ENCODE measurements at places on chromosomes 1 and 21.

GRCh38 chr21:39319814-39320332 lies 6.4 kb upstream of the BRWD1 start:
- no peak for DNase-seq

DNA sequence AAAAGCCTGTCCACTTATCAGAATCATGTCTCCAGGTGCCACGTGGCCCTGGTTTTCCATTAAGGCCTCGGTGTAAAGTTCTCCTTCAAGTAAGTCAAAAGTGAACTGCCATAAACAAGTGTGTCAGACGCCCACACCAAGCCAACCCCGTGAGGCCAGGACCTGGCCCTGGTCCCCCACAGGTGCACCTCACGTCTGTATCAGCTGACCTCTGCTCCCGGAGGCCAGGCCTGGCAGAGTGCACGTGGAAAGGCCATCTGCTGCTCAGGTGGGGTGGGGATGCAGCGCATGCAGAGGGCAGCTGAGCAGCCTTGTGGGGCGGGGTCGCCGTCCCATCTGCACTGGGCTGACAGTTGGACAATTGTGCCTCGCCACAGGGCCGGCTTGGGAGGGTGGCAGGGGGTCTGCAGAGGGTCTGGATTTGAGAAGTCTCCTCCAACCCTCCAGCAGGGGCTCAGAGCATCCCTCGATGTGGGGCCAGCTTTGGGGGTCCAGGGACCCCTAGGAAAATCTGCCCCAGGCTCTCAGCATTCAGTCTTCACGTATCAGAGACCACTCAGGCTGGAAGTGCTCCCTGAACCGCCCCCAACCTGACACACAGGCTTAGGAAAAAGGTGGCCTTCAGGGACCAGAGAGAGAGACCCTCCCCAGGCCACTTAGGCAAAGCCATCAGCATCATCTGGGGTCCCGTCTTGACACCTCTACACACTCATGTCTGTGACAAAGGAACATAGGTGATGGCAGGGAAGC lies 3.0 kb downstream of the SLC19A1 start:
- no peak for DNase-seq

DNA sequence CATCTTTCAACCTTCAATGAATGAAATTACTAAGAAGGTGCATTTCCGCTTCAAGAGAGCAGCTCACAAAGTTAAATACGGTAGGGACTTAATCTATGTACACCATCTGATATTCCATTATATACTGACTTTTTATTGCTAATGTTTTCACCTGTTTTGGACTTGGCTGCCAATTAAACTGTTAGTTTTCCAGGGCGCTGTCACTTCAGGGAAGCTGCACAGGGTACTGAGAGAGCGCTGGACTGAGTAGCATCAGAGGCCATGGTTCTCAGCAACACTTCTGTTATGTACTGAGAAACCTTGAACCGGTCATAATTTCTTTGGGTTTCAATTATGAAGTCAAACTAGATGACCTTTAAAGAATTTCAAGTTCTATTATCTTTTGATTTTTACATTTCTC lies 8.2 kb downstream of the SSX2IP start:
- DNase-seq = no peak

DNA sequence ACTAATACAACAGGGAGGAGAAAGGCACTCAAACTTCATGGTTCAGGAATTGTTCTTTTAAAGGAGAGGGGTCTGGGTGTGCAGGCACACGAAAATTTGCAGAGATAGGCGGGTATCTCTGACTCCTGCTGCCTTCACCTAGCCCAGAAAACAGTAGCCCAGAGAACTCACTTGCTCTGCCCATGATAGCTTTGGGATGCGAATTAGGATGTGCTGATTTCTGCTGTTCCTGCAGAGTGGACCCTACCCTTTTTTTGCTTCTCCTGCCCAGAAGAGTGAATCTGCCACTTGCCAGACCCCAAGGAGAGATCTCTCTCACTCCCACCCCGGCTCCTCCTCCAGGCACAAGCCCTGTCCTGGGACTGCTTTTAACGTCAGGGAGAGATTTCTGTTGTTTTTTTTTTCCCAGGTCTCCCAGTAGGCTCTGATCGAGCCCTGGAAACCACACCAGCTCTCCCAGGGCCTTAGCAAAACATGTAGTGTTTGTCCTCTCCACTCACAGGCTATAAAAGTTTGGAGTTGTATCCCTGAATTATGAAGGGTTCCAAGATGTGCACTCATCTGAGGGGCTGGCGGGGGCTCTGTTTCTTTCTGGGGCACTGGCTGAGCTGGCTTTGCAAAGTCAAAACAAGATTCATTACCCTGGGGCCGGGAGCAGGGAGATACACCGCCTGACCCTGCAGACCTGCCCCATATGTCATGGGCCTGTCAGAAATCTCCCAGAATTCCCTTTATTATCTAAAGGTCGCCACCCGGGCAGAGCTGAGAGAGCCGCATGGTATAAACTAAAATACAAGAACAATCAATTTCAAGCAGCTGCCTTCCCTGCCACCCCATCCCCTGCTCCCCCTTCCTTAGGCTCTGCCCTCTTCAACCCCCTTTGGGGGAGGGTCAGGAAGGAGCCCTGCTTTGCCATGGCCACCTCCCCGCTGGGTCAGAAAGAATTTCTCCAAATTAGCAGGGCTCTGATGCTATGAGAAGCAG lies 17.9 kb downstream of the PLXNA2 start:
- DNase-seq = no peak

DNA sequence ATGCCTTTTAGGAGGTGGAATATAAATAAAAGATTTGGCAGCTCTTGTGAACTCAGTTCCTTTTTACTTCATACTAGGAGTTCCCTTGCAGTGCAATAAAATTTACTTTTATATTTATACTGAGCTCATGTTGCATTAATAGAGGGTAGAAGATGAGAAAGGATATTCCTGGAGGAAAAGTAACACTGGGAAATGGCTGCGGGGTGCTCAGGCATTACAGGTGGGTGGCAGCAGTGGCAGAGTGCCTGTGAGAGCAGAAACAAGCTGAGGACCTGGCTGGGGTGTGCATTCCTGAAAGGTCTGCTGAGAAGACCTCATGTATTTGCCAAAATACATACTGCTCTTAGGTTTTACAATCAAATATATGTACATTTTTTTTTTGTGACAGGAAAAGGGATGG lies 126.9 kb downstream of the COQ8A start:
- DNase-seq = no peak

DNA sequence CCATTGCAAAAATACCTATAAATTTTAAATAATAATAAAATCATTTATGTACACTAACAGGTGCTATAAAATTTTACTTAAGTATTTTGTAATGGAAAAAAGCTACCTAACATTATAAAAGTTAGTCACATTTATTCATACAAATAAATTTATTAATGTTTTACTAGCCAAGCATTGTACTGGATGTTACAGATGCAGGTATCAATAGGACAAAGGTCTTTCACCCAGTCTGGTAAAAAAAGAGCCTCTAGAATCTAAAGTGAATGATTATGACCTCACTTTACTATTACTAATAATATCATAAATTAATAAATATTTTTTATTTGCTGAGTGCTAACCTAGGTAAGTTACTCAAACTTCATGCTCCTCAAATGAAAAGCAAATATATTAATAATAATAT lies 170.6 kb downstream of the KCNT2 start:
- no peak for DNase-seq

DNA sequence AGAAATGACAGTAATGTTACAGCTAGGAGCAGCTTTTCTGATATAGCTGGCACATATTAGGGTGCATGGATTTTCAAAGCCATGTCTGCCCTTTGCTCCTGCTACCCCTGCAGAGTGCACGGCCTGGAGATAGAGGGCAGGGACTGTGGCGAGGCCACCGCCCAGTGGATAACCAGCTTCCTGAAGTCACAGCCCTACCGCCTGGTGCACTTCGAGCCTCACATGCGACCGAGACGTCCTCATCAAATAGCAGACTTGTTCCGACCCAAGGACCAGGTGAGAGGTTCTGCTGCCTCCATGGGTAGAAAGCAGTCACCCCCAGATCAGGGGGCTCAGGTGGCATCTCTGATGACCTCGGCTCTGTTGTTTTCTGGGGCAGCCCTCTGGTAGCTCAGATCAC lies 9.8 kb downstream of the MTARC1 start:
- DNase-seq = no peak

DNA sequence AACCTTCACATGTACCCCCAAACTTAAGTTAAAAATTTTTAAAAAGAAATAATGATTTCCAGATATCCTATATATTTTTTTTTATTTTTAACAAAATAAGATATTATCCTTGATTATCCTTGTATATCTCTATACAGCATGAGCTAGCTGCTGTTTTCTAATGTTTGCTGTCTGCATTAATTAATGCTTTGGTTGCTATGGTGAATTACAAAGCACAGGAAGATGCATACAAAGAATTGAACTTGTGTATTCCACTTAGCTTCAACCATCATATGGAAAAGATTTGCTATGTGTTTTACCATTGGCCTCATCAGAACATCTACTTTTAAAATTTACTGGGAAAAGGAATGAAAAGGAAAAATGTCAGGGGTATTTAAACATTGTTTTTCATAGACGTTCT lies 35.4 kb downstream of the VPS45 start:
- DNase-seq = no peak

- DNase-seq = peak; percentile 85
Measured at GRCh38 chr1:54135436-54136120, 17.2 kb downstream of the CDCP2 start.

DNA sequence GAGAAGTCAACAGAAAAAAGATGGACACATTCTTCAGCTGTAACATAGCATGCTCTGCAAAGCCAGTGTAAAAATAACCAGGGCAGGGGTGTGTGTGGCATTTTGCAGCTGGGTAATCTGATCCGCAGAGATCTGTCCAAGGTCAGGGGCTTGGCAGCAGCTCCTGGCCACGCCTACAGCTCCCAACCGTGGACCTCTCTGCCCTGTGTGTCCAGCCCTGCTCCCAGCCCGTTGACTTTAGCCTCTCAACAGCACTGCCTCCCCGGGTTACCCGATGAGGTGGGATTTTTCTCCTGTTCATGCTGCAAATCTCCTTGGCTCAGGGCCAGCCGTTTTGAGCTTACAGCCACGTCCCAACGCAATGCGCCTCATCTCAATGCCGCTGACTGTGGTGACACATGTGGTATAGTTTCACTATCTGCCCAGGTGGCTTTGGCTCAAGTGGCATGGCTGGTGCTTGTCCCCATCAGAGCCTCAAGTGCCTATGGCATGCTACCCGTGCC lies 68.1 kb downstream of the VWA5B1 start:
- no peak for DNase-seq

DNA sequence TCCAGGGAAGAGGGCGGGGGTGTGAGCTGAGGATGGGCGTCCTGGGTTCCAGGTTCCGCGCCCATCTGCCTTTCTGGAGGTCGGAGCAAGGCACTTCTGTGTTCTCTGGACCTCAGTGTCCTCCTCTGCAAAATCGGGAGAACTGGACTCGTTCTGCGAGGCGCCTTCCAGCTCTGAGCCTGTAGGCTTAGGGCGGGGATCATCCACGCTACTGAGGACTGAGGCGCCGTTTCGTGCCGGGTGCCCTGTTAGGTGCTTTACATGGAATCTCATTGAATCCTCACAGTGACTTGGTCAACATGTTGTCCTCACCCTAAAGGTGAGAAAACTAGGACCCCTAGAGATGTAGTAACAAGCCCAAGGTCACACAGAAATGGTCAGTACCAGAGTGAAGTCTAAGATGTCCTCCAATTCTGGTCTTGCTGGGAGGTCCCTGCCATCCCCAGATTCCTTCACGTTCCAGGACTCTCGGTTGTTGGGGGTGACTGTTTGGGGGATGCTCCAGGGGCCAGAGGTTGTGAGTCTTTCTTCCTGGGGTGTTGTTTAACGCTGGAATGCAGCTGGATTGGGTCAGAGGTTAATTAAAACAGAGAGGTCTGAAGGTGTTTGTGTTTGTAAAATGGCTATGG lies 677 bp downstream of the PRKAA2 start:
- DNase-seq = no peak

DNA sequence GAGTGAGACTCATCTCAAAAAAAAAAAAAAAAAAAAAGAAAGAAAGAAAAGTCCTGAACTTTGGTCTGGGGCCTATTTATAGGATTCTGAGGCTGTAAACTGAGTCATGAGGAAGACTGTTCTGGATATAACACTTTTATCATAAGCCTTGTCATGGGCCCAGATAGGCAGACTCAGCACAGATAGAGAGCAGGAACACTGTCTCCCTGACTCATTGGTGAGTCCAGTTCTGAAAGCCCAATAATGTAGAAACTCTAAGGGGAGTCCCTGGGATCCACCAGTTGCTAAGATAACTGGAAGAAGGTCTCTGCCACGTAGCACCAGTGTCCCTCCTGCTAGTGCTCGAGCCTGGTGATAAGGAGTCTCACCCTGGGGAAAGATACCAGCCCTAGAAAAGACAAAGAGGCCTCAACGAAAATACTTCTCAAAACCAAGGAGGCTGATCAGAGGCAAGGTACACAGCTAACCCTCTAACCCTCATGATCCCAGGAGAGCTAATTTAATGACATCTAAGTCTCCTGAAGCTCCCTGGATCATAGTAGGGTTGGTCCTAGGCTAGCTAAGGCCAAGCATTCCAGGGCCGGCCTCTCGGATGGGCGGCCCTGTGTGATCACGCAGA lies 43.5 kb downstream of the LPAR3 start:
- no peak for DNase-seq

- no peak for DNase-seq
Measured at GRCh38 chr1:93434987-93435386, 12.9 kb upstream of the FNBP1L start.

DNA sequence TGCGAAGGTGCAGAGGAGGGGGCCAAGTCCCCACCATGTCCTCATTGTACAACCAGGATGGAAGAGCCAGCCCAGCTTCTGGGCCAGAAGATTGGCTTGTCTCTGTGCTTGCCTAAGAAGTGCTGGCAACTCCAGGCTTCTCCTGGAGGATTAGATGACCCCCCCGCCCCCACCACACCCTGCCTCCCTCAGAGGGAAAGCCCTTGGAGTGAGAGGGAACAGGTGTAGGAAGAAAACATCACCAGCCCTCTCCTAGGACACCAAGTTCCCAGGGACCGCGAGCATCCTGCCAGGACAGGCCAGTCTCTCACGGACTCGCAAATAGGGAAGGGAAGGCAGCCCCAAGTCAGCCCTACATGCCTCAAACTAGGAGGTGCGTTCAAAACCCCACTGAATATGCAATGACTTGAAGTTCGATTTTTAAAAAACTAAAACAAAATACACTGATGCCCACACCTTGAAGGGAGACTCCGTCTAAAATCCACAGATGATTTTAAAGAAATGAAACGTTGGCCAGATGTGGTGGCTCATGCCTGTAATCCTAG lies 20.7 kb upstream of the SLC25A33 start:
- DNase-seq = no peak

GRCh38 chr1:183675883-183676585 lies 22.9 kb upstream of the APOBEC4 start:
- DNase-seq = no peak
